ENCODE measurements at places on chromosomes 5 and 9.

DNA sequence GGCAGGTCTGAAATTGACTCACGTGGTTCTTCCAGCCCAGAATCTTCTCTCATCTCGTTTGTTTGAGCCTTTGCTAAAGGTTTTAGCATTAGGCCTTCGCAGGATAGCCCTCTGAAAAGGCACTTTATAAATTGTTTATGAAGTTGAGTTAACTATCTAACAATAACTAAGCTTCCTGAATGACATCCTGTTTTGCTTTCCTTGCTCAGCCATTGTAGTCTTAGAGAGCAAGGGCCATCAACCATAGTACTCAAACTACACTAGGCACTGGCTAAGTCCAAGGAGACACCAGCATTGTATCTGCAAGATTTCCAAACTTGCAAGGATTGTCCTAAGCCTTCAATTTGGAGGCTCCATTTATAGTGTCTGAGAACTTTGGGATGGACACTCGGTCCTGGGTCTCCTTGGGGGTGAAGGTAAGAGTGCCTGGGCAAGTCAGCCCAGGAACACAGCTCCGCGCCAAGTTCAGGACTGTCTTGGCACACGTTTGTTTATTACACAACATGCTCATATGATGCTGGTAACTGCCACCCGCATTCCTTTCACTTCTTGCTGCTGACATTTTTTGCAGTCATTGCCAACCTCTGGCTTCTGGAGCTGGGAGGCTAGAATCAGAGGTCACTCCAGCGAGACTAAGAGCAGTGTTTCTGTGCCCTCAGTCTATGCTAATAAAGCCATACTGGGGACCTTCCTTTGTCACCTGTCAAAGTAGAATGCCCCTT is 151.1 kb downstream of the ESM1 start:
- DNase-seq: no peak

DNA sequence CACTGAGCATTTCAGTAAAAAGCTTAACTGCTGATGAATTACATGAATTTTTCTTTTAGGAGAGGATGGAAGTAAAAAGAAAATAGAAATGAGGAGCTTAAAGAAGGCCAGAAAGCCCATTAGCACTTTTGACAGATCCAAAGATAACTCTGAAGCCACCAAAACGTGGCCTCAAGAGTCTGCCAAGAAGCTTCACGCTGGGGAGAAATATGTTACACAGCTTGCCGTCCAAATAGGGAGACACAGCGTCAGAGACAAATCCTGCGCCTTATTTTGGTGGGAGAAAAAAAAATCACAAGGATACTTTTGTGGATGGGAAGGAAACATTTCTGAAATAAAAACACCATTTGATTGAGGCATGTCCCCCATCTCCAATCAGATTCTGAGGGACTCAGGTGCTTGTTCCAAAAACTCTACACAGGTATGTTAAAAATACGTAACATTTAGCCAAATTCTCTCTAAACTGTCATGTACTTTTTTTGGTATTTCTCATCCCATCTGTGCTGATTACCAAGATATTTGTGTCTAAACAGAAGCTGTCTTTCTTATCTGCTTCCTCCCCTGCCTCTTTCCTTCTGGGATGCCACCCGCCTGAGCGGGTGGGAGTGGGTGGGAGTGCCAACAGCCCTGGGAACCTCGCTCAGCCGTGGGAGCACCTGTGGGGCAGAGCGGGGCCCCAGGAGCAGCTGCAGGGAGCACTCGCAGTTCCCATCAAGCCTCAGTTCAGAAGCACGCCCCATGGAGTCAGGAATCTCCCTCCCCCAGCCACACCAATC is 275.5 kb downstream of the DENND1A start:
- no peak for DNase-seq

DNA sequence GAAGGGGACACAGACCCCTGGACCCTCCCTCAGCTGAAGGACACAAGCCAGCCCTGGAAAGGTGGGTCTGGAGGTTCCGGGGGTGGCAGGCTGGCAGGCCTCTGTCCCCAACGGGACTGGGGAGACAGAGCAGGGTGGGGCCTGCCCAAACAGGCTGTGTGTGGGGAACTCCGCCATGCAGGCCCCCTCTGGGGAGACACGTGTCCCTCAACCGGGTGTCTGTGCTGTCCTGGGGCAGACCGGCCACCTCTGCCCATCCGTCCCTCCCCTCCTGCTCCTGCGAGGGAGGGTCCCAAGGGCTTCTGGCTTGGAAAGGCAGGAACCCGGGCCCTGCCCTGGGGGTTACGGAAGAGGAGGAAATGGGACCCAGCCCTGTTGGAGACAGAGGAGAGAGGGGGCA is 1.4 kb downstream of the SLC34A3 start:
- DNase-seq: no peak

DNA sequence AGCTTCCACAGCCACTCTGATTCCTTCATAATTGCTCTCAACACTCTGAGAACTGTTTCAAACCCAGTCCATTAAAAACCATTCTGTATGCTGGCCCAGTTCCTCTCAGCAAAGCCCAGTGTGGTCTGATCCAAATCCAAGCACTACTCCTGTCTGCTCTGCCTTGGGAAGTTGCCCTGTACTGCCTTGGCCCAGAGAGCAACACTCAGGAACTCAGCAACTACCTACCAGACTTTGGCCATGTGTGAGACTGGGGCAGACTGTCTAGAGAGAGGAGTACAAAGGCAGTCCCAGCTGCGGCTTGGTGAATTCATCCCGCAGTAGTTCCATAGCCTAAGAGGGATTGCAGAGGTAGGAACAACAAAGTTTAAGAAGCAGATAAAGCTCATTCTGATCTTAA is 214.4 kb downstream of the MCTP1 start:
- no peak for DNase-seq

DNA sequence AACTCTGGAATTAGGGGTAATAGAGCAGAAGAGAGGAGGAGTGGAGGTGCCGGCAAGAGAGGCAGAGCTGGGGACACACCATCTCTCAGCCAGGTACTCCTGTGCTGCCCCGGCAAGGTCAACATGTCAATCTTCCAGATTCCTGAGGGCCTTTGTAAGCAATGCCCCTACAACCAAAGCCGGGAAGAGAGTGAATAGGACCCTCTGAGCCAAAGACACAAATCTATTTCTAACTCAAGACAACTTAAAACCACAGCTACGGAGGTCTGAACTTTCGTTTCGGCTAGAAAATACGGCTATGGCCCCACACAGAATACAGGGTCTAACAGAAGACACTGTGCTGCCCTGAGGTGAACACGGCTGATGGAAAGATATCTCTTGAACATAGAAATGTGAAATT is 66.6 kb downstream of the SERINC5 start:
- no peak for DNase-seq

- no peak for DNase-seq
Observed at GRCh38 chr5:60346393-60346792, 353.6 kb downstream of the DEPDC1B start.

DNA sequence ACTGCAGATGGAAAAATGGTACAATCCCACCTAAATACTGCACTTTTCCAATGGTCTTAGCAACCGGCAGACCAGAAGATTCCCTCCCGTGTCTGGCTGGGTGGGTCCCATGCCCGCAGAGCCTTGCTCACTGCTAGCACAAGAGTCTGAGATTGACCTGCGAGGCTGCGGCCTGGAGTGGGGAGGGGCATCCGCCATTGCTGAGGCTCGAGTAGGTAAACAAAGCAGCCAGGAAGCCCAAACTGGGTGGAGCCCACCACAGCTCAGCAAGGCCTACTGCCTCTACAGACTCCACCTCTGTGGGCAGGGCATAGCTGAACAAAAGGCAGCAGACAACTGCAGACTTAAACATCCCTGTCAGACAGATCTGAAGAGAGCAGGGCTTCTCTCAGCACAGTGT is 221.6 kb upstream of the CTNND2 start:
- DNase-seq: peak; percentile 10

DNA sequence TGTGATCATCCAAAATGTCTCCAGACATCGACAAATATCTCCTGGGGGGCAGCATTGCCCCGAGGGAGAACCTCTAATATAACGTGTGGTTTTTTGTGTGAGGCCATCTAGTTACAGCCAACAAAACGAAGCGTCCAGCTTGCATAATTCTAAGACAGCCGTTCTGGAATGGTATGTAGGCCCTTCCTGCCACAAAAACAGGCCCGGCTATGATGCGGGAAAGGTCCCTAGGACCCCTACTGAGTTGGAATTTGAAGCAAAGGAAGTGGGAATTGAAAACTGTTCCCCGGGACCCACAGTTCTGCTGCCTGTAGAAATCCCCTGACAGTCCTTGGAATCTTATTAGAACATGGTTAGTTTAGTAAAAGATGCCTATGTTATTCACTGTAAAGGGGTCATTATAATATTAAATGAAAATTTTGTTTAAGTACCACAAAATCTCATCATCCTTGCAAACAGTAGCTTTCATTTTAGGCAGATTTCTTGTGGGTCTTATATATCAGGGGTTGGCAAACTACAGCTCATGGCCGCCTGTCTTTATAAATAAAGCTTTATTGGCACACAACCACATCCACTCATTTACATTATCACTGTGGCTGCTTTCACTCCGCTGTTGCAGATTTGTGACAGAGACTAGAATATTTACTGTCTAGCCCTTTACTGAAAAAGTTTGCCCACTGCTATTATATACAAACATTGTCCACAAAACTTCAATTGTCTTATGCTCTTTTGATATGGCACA is 70.7 kb downstream of the MSX2 start:
- DNase-seq: no peak

GRCh38 chr5:102154291-102154690 is 141.8 kb downstream of the SLCO4C1 start:
- DNase-seq: no peak

DNA sequence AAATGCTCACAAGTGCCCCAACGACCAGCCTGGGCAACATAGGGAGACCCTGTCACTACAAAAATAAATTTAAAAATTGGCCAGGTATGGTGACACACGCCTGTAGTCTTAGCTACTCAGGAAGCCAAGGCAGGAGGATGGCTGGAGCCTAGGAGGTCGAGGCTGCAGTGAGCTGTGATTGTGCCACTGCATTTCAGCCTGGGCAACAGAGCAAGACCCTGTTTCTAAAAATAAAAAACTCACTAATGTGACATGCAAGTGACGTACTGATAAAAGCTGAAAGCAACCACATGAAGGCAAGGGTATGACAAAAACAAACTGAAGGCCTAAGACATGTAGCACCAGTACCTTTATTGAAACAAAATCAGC is 81.1 kb downstream of the TLE1 start:
- no peak for DNase-seq

GRCh38 chr5:74865256-74865803 is 857 bp downstream of the FAM169A start:
- no peak for DNase-seq

GRCh38 chr9:5499889-5500398 is 10.4 kb upstream of the PDCD1LG2 start:
- no peak for DNase-seq

GRCh38 chr5:165834891-165835290 is 2329.5 kb downstream of the MAT2B start:
- no peak for DNase-seq

DNA sequence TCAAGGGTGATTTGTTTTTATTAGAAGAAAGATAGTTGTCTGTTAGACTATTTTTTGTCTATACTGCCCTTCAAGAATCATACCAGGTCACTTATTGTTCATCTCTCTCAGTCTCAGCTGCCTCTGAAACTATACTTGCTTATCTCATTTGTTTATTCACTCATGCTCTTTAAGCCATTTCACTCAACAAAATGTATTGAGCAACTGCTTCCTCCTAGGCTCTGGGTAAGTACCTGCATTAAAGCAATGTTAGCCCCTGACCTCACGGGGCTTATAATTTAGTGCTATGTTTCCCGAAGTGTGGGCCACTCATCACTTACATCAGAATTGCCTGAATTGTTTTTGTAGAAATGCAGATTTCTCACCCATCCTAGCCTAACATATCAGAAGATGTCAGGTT is 100.9 kb downstream of the DPYSL3 start:
- DNase-seq: no peak

DNA sequence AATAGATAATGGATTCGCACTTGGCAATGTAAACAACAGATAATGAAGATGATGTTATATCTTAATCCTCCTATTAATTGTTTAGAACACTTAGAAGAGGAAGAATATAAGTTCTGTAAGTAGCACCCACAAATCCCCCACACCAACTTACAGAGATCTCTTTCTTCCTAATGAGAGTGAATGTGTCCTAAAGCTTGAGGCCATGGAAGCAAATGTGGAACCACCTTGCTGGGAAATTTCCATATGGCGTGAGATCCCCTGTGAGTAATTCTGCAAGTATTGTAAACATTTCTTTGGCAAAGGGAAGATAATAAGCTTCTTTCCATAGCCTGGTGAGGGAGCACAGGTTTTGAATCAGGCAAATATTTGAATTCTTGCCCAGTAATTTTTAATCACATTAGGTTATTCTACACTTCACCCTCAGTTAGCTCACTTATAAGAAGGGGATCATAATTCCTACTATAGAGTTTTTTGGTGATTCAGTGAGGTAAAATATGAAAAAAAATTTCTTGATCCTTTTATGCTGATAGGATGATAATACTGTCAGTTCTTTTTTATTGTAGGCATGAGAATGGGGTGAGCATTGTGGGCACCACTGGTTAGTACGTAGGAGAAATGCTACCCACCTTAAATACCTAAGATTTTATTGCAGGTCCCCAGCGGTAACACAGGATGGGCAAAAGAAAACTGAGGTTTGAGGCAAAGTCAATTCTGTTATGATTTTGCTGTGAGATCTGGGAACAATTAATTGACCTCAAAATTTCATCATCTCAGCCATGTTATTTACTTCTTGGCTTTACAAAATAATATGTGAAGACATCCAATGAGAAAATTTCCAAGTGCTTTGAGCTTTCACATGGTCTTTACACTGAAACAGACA is 574.8 kb downstream of the PSAT1 start:
- DNase-seq: no peak

DNA sequence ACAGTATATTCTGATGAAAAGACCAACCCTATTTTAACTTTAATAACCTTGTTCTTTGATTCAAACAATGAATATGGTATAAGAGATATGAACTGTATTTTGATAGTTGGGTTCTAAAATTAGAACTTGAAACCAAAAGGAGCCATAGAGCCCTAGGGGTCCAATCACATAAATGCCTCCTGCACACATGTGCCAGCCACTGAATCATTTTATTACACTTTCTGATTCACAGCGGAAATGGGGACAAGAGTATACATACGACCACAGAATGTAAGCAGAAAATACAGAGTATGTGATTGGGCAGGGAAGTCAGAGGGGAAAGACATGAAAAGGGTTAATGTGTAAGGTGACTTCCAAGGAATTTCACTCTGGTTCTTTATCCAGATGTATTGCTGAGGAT is 1000.2 kb downstream of the NR2F1-AS1 start:
- no peak for DNase-seq

DNA sequence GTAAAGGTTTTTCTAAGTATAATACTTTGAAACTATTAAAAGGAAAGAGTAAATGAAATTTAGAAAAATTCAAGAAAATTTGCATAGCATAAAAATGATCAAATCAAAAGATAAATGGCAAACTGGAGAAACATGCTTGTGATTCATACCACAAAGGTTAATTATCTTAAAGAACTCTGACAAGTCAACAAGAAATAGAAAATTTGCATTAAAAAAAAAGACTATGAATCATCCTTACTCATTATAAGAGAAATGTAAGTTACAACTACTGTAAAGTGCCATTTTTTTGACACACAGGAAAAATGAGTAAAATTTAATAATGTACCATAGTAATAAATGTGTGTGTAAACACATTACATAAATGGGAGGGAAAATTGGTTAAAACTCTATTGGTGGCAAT is 624.4 kb upstream of the C9orf72 start:
- DNase-seq: no peak

GRCh38 chr9:132538071-132538470 is 44.3 kb upstream of the BARHL1 start:
- DNase-seq: no peak

Data from SHP77 (cell line).